ENCODE measurements at places on chromosomes 1 and 21.
A peak's percentile ranks its signal among the peaks of the same experiment; 100 is the strongest.

GRCh38 chr21:44265734-44266270 is 4.1 kb upstream of the DNMT3L start:
- no peak for DNase-seq

GRCh38 chr1:90716243-90716551 is 905 bp downstream of the BARHL2 start:
- DNase-seq: no peak

GRCh38 chr1:164702216-164702615 is 143.2 kb downstream of the PBX1 start:
- DNase-seq: no peak

- DNase-seq: no peak
Observed at GRCh38 chr1:184966989-184967388, 7.3 kb downstream of the NIBAN1 start.

GRCh38 chr1:94250341-94250740 is 13.0 kb upstream of the ARHGAP29 start:
- no peak for DNase-seq

GRCh38 chr1:110250008-110250407 is 39.9 kb downstream of the KCNC4 start:
- DNase-seq: no peak

GRCh38 chr1:40384887-40385286 is 11.4 kb downstream of the SMAP2 start:
- DNase-seq: no peak

GRCh38 chr1:181149326-181150125 is 61.0 kb downstream of the IER5 start:
- peak; percentile 79 for DNase-seq

DNA sequence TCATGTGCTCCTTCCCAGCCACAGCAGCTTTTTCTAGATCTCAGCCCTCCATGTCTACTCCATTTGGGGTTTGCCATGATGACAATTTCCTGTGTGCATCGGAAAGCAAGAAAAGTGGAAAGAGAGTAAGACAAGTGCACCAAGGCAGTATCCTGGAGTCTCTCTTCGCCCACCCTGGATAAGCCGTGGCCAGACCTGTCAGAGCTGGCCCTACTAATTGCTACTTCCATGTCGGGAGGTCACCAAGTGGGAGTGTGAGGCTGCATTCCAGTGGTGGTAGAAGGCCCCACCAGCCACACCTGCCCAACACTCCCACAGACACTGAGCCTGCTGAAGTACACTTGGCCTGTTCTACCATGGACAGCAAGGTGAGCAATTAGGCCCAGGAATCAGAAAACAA is 14.0 kb upstream of the LORICRIN start:
- DNase-seq: no peak

- DNase-seq: no peak
Observed at GRCh38 chr1:240363914-240364313, 248.0 kb downstream of the GREM2 start.

- DNase-seq: no peak
Observed at GRCh38 chr1:31978843-31979400, 34.7 kb upstream of the KHDRBS1 start.

DNA sequence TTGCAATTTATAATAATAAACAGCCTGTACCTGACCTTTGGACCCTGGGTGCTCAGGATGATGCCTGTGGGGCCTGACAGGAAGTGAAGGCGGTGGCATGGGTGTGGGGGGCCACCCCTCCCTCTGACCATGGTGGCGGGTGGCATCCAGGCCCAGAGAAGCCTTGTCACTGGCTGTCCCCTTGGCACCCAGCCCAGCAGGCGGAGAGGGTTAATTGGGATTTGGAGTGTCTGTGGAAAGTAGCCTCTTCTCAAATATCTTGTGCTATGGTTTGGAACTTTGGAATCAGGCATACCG is 20.5 kb downstream of the SOX13 start:
- DNase-seq: no peak

- no peak for DNase-seq
Observed at GRCh38 chr1:101283443-101283842, 46.6 kb downstream of the S1PR1 start.

DNA sequence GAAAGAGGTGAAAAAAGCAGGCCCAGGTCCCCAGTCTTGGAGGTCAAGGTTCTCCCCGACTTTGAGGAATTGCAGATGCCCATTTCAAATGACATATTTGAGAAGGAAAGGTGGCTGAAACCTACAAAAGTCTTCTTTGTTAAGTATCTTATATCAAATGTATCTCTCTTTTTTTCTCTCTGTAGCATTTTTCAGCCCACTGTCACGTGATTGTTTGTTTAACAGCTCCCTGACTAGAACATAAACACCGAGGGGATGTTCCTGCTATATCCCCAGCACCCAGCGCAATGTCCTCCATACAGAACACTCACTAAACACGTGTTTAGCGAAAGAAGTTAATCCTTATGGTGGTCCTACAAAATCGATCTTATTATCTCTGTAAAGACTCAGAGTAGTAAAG is 27.6 kb downstream of the BEND5 start:
- no peak for DNase-seq

DNA sequence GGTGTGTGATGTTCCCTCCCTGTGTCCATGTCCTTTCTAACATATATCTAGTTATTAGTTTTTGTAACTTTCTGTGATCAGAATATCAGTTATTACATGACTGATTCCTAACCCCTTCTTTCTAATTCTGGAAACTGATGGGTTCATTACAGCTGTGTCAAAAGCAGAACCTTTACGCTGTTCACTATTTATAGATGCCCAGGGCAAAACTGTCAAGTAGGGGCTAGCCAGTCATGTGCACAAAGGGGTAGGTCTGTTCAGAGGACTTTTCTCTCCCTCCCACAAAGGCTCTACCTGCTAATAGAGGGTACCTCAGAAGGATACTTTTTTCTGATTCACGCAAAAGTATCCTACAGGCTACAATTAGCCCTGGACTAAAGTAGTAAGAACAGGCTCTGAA is 79.2 kb downstream of the NRDC start:
- DNase-seq: no peak

DNA sequence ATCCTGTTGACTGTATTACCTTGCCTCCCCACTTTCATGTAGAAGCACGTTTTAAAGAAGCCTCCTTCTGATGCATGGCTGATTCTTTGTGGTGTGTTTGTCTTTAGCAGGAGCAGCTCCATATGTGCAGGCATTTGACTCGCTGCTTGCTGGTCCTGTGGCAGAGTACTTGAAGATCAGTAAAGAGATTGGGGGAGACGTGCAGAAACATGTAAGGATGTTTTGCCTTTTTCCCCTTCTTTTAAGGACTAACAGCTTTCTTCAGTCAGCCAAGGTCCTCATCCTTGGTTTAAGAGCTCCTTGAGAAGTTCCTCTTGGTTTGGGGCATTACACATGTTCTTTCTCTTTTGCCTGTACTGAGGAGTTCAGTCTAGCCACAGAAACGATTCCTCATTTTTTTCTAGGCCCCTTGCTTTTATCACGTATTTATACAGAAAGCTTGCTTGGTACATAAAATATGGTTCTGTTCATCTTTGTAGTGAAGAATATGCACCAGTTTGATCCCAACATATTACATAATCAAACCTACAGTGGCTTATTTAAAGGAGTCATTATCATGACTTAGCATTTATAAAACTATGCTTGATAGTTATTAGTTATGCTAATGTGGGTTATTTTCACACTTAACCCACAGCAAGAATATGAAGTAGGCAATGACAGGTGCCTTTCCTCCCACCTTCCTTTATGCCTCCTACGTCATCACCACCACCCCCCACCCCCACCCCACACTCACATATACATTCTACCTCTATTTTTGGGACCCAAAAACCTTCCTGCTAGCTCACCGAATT is 19.6 kb downstream of the CAP1 start:
- DNase-seq: peak; percentile 35

- no peak for DNase-seq
Observed at GRCh38 chr1:215473943-215474342, 93.2 kb upstream of the KCTD3 start.

DNA sequence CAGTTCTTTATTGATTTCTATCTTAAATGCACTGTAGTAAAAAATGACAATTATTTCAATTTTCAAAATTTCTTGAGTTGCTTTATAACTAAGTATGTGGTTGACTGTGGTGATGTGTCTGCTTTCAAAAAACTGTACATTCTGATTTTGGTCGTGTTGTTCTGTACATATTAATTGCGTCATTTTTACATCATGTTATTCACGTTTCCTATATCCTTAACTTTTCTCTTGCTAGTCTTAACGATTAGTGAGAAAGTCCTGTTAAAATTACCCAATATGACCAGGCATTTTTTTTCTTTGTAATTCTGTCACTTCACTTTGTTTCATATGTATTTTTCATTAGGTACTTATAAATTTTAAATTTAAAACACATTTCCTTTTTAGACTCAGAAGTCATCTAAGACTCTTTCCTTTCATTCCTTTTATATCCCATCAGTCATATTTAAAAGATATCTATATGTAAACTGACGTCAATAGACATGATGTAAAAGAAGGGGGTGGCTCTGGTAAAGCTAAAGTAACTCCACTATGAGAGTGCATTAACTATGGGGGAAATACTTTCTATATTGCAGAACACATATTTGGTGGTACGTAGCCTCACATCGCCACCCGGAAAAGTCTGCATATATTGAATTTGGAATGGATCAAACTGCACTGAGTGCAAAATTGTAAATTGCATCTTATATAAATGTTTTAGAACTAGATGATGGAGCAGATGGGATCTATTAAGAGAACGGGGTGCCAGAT is 1.1 kb upstream of the COA6 start:
- DNase-seq: no peak

DNA sequence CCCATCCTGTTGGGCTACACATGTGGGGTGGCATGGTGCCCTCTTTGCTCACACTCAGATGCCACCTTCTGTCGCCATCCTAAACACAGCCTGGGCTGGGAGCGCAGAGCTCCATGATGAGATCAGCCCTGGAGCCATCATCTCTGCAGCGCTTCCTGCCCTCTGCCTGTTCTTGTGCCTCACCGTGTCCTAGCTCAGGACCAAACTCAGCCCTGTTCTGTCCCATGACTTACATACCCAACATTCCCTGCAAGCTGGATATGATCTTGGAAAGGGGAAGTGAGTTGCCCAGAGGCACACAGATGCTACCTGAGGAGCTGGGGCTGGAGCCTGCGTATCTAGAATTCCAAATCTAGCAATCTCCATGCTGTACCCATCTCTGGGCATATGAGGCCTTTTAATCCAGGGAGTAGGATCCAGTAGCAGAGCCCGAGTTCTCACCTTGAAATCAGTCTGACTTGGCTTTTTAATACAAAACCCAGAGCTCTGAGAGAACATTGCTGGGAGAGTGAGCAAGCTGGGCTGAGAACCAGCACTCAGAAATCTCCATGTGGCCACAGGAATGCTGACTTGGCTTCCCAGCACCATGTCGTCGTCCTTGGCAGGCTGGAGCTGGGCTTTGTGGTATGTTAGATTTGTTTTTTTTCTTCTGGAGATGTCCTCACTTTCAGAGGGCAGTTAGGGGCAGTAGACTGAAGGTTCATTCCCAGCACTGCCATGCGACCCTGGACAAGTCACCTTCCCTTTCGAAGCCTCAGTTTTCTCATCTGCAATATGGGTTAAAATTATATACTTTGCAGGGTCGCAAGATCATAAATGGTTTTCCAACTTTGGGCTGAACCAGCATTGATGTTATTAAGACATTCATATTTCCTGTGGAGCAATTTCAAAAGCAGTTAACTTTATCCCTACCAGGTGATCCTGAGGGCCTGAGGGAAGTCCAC is 2.6 kb downstream of the ALPL start:
- DNase-seq: no peak

- DNase-seq: no peak
Observed at GRCh38 chr1:156806512-156807440, 9.9 kb downstream of the SH2D2A start.

DNA sequence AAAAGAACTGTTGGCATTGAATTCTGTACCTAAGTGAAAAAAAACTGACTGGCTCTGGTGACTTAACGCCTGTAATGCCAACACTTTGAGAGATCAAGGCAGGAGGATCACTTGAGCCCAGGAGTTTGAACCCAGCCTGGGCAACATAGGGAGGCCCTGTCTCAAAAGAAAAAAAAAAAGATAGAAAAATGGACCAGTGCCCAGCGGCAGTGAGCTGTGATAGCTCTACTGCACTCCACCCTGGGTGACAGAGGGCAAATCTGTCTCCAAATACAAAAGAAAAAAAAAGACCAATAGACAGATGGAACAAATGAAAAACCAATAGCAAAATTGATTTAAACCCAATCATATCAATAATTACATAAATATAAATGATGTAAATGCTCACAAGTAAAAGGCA is 674 bp upstream of the AKR7A3 start:
- no peak for DNase-seq

DNA sequence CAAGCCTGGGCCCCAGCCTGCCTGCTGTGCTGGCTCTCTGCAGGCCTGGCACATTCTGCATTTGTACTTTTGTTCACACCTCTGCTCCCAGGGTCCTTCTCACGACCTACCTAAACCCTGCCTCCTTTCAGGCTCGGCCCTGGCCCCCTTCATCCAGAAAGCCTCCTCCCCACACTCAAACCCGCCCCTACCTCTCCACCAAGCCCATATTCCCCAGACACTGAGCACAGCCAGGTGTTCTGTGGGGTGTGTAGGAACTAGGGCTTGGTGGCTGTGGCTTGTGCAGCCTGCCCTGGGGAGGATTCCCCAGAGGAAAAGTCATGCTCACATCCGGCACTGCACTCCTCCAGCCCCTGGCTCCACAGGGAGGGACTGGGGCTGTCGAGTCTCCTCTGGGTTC is 8.2 kb upstream of the MIXL1 start:
- no peak for DNase-seq

- no peak for DNase-seq
Observed at GRCh38 chr1:224343679-224344078, 13.0 kb upstream of the CNIH4 start.

DNA sequence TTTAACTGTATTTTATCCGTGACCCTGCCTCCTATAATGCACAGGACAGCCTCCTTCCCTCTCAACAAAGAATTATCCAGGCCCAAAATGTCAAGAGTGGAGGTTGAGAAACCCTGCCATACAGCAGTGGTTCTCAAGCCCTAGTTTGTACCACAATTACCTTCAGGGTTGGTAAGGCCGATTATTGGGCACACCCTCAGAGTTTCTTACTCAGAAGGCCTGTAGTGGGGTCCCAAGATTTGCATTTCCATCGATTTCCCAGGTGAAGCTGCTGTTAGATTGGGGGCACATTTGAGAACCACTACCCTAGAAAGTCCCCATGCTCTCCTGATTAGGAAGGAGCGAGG is 400 bp upstream of the PGBD2 start:
- no peak for DNase-seq

DNA sequence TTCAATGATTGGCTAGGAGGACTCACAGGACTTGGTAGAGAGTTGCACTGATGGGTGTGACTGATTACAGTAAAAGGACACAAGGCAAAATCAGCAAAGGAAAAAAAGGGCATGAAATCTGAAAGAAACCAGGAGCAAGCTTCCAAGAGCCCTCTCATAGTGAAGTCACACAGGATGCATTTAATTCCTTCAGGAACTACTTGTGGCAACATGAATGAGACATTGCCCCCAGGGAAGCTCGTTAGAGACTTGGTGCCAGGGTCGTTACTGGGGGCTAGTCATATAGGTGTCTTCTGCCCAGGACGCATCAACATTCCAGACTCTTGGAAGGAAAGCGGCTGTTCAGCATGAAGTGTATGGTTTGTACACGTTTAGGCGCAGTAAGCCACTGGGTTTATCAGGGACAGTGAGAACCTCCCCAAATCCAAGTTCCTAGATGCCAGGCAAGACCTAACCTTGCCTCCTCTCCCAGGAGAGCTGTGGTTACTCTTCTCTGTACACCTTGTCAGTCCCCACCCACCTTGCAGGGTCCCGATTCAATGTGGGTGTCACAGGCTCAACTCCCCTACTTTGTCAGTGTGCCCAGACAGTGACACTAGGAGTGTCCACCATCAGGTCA is 26.0 kb upstream of the C2CD2 start:
- DNase-seq: no peak

Data from CD4-positive, alpha-beta T cell treated with Interleukin-17A for 4 hours (primary cell).